ENCODE measurements at places on chromosomes 3 and 15.

- no peak for DNase-seq
These were observed 118.5 kb downstream of the TLE3 start for GRCh38 chr15:69979262-69979661.

- no peak for DNase-seq
These were observed 9.7 kb downstream of the NCBP2 start for GRCh38 chr3:196932600-196932999.

DNA sequence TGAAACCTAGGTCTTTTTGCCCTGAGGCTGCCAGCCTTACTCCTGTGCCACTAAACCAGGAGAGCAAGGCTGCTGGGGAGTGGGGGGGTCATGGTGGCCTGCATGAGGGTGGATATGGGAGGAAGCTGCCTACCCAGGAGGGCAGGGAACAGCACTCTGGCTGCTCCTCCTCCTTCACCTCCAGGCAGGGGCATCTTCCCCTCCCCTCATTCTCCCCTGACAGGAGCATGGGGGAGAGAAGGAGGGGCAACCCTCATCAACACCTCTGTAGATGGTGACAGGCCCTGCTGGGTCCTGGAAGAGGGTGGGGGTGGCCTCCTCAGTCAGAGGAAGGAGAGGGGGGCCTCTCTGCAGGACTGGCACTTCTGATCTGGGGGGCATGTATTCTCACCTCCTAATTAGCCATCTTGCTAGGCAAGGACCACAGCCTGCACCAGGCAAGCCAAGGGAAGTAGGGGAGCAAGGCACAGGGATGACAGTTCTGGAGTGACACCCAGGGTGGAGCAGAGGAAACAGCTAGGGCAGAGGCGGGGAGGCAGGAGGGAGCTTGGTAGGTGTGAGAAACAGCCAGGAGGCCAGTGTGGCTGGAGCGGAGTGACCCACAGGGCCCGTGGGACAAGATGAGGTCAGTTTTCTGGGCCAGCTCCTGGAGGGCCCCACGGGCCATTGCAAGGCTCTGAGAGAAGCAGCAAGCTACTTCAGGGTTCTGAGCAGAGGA, 4.9 kb downstream of the CCDC33 start:
- DNase-seq: no peak

DNA sequence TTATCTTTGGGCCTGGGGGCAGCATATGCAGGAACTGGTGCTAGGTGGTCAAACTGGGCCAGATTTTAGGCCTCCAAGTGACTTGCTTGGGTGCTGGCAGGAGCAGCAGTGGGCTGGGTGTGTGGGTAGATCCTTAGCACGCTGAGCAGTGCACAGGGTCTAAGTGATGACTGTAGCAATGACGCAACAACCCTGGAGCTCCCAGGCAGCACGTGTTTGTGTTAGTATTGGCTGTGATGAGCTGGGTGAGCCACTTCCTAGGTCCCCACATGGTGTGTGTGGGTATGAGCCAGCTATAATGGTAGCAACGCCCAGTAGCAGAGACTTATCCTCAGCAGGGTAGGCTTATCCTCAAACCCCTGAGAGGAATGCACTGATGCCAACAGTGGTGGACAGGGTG, 570.6 kb upstream of the ROBO1 start:
- DNase-seq: no peak

DNA sequence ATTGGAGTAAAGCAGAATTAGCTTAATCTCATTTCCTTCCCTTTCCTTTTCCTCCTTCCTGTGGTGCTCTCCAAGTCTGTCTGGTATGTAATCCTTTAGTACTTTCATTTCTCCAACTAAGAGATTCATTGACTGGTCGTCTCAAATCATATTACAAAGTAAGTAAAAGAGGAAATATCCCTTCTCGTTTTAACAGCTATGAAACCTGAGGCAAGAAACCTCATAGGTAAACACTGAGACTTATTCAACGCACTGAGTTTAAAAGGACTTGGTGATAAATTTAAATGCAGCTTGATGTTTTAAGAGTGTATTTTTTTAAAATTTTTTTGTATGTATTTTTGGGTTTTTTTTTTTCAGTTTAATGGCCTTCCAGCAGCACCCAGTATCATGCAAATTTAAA, 117.2 kb upstream of the LRRC3B start:
- DNase-seq: no peak

- no peak for DNase-seq
These were observed 274.0 kb downstream of the RYR3 start for GRCh38 chr15:33584797-33585196.

DNA sequence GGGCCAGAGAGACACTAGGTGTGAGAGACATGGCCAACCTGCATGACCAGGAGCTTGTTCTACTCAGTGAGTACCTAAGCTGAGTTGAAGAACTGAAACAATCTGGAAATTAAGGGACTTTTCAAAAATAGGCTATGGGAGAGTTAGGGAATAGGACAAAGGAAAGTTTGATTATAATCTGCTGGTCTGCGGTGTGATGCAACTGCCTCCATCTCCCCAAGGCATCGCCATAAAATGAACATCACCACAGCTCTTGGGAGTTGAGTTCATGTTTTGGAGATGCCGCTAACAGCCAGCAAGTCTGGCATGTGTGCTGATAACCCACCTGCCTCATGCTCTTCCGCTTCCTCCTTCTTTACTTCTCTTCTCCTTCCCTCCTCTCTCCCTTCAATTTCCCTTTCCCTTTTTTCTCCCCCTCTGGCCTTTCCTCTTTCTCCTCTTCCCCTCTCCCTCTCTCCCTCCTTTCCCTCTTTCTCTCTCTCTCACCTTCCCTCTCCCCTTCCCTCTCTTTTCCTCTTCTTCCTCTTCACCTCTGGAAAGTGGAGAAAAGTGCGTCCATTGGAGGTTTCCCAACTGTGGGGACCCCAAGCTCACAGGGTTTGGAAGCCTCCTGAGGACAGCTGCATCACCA, 39.1 kb upstream of the GLCE start:
- no peak for DNase-seq

DNA sequence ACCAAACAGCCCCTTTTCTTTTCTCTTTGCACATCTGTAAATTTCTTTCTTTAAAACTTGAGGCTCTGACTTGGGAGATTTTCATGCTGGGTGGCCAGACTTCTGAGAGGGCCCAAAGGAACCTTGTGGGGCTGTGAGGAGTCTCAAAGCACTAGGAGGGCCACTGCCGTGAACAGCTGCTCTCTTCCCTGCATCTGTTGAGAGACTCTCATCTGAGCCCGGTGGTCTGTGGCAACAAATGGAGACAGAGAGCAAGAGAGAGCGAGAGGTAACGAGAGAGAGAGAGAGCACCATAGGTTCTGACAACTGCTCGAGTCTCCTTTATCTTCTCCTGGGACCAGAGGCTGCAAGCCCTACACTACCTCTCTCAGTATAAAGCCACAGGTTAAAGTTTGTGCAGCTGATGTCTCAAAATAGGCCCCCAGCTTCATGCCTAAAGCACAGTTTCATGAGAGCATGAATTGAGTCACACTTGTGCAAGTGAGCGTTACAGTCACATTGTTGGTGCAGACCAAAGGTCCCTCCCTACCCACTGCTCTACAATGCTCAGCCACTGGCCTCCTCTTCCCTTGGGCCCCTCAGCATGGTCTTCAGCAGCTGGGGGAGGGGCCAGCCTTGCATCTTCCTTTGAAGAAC, 60.7 kb downstream of the ZNF621 start:
- DNase-seq: no peak

DNA sequence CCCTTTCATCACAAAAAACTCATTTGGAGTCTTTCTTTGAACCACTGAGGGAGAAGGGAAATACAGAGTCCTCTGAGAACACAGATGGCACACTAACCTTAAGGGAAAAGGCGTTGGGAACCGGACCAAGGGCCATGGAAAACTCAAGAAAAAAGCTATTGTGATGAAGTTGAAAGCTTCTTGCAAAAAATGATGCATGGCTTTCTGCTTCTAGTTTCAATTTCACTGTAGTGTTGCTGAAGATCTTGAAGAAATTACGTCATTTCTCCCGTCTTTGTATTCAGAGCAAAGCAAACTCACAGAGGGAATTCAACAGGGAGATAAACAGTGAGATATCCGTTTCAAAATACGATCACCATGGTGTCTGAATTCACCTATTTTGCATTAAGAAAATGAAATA, 642.3 kb upstream of the ADAMTS9 start:
- no peak for DNase-seq

DNA sequence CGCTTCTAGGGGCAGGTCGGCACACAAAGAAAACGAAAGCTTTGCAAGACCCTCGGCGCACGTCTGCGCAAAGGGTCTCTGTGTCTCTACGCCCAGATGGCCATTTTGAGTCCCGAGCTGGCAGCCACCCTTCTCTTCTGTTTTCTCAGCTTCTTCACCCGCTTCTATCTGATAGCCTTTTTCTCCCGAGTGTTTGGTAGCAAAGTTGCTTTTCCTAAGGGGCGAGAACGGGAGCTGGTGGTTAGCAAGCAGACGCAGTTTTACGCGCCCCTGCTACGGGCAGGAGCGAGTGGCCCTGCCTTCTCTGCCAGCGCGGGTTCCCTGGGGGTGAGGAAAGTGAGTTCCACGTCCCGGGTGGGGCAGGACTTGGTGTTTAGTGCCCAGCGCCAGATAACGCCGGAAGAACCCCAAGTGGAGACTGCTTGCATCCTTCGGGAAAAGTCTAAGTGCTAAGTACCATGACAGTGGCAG, 2.9 kb upstream of the MKRN2 start:
- no peak for DNase-seq

DNA sequence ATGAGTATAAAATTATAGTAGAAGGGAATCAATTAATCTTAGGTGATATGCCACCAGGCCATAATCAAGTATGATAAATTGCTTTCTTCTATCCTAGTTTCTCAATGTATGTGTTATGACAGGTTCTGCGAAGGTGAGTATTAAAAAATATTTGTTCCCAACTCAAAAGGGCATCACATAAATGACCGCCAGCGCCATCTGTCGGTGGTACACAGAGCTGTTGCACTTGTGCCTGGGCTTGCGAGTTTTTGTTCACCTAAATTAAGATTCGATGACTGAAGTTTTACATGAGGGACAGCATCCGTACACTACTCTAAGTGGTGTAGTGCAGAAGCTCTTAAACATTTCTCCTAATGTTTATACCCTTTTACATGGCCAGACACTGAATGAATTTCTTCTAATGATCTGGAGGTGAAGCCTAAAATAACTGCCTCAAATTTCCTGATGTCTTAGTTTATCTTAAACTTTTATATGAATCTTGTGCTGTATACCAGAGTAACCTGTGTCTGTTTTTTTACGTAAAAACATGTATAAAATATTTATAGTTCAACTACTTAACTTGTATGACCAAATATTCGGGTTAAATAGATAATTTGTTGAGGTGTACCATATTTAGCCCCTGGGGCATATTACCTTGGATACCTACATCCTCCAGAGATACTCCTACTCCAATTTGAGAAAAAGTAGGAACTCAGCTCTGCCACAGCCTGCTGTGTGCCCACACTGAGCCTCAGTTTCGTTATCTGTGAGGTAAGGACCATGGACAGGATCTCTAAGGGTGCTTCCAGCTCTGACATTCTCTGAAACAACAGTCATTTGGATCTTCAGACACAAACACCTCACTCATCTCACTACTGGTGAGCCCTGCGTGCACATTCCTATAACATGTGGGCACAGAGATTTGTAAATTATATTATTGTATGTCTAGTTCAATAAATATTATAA, 365.6 kb downstream of the MAGI1 start:
- no peak for DNase-seq

DNA sequence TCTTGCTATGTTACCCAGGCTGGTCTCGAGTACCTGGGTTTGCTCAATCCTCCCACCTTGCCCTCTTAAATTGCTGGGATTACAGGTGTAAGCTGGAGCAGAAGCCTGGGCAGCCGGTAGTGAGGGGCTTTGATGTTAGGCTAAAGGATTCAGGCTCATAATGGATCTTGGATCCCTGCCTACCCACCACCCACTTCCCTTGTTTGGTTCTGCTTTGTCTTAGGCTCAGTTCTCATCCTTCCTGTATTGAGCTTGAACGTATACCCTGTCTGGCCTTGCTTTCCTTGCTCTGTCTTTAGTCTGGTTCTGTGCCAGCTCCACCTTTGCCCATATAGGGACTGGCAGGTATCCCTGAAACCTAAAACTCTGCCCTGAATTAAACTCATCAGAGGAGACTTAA, 1.7 kb downstream of the PPCDC start:
- no peak for DNase-seq

- no peak for DNase-seq
These were observed 120.0 kb downstream of the ATG7 start for GRCh38 chr3:11392014-11392859.

DNA sequence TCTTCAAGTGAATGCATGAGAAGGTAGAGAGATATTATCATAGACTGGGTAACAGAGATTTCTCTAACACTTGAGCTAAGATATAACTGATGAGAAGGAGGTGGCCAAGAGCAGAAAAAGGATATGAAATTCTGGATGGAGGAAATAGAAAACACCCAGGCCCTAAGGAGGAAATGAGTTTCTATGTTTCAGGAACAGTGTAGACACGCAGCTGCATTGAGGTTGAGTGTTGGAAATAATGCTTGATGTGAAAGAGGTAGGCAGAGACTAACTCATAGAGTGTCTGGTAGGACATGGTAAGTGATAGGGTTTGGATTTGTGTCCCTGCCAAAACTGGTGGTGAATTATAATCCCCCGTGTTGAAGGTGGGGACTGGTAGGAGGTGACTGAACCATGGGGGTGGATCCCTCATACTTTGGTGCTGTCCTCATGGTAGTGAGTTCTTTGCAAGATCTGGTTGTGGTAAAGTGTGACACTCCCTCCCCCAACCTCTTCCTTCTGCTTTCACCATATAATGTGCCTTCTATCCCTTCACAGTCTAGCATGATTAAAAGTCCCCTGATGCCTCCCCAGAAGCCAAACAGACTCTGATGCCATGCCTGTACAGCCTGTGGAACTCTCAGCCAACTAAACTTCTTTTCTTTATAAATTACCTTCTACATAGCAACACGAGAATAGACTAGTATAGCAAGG, 787.3 kb downstream of the EDEM1 start:
- no peak for DNase-seq

- DNase-seq: no peak
These were observed 373.8 kb upstream of the PROK2 start for GRCh38 chr3:72158639-72159326.

DNA sequence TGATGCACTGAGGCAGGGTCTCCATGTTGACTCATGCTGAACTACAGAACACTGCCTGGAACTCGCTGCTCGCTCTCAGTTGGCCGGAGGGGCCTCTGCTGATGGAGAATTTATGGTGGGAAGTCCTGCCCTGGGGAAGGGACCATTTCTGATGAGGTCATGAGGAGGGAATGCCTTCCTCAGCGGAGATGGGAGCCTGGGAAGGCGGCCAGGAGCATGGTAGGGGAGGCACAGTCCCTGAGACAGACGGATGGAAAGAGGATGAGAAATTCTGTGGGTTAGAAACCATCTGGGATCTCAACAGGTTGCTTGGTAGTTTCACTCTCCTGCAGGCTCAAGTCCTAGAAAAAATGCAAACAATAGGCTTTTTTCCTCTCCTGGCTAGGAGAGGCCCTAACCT, 56.8 kb upstream of the TPM1 start:
- no peak for DNase-seq

- DNase-seq: no peak
These were observed 15.1 kb upstream of the CCDC80 start for GRCh38 chr3:112656043-112656442.

- DNase-seq: peak; percentile 17
These were observed 6.0 kb upstream of the TM2D3 start for GRCh38 chr15:101657968-101658784.
